ENCODE measurements at places on chromosomes 12 and 14. TPM values are rescaled to one million over a fixed set of nuclear protein-coding genes. Genes with fewer than 3 reads are reported as not detected.
A peak's percentile ranks its signal among the peaks of the same experiment; 100 is the strongest.

The OR4Q3 gene
- total RNA-seq = not detected

The ADSS1 gene
- 98.8 TPM for total RNA-seq

The FAM186B gene
- 0.82 TPM for total RNA-seq

The ERP27 gene
- 1.9 TPM for total RNA-seq

The TMEM106C gene
- total RNA-seq = 54.4 TPM

The C12orf50 gene
- not detected for total RNA-seq

- DNase-seq = peak; percentile 25
Measured at GRCh38 chr12:21773806-21774205, 700 bp downstream of the KCNJ8 start.

- DNase-seq = no peak
Measured at GRCh38 chr14:99450266-99450665, 30.4 kb downstream of the SETD3 start.

- DNase-seq = no peak
Measured at GRCh38 chr14:50417853-50418252, 21.2 kb upstream of the CDKL1 start.

GRCh38 chr12:132287391-132288238 is 41.8 kb downstream of the GALNT9 start:
- DNase-seq = no peak

- no peak for DNase-seq
Measured at GRCh38 chr12:13849456-13849855, 131.9 kb downstream of the GRIN2B start.

DNA sequence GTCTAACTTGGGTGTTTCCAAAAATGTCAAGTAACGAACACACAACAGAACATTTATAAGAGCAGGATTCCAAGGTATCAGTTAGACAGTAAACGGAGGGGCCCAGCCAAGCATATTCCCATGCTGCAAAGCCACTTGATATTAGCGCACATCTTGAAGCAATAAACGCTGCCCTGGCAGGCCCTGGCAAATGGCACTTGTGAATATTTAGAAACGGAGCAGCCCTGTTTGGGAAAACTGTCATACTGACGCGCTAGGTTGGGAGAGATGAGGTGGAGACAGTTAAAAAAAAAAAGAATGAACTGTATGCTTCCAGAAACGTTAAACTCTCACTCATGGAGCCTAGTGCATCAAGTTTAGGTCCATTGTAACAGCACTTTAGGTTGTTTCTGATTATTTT is 9.3 kb downstream of the DGLUCY start:
- peak; percentile 33 for DNase-seq

GRCh38 chr14:95195031-95195430 is 37.7 kb upstream of the DICER1 start:
- DNase-seq = no peak

- no peak for DNase-seq
Measured at GRCh38 chr14:104935955-104936354, 11.3 kb downstream of the PLD4 start.

- no peak for DNase-seq
Measured at GRCh38 chr14:61549425-61549824, 145.9 kb upstream of the HIF1A start.

Data from tongue (tissue), 3 donors.